ENCODE measurements at places on chromosomes 6 and 20. TPM values are rescaled to one million over a fixed set of nuclear protein-coding genes. Genes with fewer than 3 reads are reported as not detected.

WFDC5 gene
- not detected for total RNA-seq

CLDN20 gene
- not detected for total RNA-seq

SLPI gene
- not detected for total RNA-seq

GSTA2 gene
- total RNA-seq, result not detected

DNA sequence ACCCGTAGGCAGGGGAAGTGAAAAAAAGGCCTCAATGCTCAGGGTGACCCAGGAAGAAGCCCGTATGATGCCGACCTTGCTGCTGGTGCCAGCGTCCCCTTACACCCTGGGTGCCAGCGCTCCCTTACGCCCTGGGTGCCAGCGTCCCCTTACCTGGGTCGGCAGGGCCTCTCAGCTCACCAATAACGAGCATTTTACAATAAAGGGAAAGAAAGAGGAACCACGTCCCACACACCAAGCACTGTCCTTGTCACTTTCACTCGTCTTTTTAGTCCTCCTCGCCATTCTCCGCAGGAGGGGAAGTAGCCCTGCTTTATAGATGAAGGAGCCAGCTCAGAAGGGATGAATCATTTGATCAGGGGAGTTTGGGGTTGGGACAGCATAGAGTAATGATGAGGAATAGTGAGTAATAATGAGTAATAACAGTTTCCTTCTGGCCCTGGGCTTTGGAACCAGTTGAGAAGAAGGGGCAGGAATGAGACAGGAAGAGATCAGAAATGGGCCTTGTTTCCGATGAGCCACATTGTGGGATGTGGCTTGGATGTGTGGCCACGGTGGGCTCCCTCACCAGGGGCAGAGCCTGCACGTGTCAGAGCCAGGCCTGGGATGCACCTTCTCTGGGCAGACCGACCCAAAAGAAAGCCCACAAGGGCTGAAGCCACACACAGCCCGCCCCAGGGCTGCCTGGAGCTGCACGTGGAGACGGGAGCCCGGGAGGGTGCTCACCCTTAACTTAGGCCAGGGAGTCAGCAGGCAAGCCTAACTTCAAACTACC, 75.7 kb downstream of the SYNJ2 start:
- DNase-seq, result no peak

- DNase-seq, result no peak
Measured at GRCh38 chr6:16420715-16421461, 182.5 kb downstream of the GMPR start.

GRCh38 chr6:143579703-143580102, 68.2 kb upstream of the FUCA2 start:
- DNase-seq, result no peak

GRCh38 chr20:24615353-24615752, 145.9 kb downstream of the SYNDIG1 start:
- no peak for DNase-seq

GRCh38 chr6:498795-499231, 107.3 kb downstream of the IRF4 start:
- DNase-seq, result peak; percentile 59

GRCh38 chr6:43996618-43997344, 130.5 kb downstream of the MRPL14 start:
- no peak for DNase-seq

- no peak for DNase-seq
Measured at GRCh38 chr6:62150048-62150663, 135.9 kb downstream of the KHDRBS2 start.

DNA sequence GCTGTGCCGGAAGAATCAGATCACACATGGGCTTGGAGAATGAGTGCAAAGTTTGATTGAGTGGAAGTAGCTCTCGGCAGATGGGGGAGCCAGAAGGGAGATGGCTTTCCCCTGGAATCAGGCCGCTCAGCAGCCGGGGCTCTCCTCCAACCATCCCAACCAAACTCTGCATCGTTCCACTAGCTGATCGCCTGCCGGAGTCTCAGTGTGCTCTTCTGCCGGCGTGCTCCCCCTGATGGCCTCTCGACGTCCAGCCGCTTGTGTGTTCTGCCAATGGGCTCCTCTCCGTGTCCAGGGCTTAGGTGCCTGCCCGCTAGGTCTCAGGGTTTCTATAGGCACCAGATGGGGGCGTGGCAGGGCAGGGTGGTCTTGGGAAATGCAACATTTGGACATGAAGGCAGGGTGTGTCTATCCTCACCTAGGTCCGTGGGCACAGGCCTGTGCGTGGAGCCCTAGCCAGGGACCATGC, 4.9 kb upstream of the BIRC7 start:
- DNase-seq, result no peak

DNA sequence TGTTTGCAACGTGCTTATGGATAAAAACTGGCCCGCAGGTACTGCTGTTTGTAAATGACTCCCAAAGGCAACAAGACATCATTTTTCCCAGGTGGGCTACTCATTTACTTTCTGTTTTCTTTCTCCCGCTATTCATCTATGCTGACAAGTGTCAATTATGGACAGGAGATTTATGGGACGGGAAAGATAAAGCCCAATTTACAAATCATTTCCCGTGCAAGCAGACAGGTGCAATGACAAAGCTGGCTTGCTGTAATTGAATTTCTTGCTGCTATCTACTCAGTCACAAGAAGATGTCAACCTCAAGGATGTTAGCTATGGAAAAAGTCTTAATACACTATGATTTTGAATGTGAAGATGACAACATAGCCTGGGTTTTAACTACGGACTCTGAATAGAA, 125.5 kb downstream of the EPHA7 start:
- DNase-seq, result no peak

GRCh38 chr6:10144772-10145171, 270.1 kb downstream of the TFAP2A start:
- no peak for DNase-seq

Measured in activated naive CD8-positive, alpha-beta T cell treated with anti-CD3 and anti-CD28 coated beads, Interleukin-2, amount 10 ng/mL, durations not matched to agents 7 days and 5 days (primary cell).